Activated naive CD4-positive, alpha-beta T cell (primary cell): ENCODE measurements at places on chromosomes 16 and 17.

GRCh38 chr17:14744761-14745473 lies 444.0 kb downstream of the HS3ST3B1 start:
- no peak for DNase-seq

DNA sequence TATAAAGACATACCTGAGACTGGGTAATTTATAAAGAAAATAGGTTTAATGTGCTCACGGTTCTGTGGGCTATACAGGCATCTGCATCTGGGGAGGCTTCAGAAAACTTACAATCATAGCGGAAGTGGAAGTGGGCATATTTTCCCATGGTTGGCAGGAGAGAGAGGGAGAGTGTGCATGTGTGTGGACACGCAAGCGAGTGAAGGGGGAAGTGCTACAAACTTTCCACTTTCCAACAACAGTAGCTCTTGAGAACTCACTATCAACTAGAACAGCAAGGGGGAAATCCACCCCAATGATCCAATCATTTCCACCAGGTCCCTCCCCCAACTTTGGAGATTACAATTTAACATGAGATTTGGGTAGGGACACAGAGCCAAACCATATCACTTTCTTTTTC lies 11.1 kb downstream of the TAOK1 start:
- DNase-seq = no peak

DNA sequence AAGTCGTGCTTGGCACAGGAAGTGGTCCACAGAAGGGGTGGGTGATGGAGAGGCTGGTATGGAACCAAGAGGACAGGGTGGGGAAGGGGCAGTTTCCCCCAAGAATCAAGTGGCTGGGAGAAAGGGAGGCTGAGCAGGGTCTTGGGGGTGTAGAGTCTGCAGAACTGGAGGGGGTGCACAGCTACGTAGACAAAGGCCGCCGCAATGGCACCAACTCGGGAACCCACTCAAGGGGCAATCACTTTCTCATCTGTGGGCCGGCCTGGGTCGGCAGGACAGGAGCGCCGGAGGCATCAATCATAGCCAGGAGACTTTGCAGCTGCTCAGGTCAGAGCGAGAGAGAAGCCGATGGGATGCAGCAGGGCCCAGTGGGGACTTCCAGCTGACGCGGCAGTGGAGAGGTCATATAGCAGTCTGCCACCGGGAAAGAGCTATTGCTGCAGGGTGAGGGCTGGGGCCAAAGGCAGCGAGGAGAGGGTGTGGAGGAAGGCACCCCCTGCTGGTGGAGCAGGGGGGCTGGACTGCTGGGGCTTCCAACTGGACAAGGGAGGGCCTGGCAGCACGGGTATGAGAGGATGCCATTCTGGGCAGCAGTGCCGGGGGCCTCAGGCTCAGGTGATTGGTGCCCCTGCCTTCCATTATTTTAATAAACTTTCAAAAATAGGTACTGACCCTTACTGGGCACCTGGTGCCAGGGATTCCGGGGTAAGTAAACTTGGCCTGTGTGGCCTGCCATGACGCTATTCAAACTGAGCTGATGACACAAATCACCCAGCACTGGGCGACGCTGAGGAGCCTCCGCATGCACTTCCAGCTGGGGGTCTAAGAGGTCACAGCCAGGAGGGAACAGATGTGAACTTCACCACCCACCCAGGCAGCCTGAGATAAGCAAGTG lies 52.5 kb upstream of the MTSS2 start:
- no peak for DNase-seq

DNA sequence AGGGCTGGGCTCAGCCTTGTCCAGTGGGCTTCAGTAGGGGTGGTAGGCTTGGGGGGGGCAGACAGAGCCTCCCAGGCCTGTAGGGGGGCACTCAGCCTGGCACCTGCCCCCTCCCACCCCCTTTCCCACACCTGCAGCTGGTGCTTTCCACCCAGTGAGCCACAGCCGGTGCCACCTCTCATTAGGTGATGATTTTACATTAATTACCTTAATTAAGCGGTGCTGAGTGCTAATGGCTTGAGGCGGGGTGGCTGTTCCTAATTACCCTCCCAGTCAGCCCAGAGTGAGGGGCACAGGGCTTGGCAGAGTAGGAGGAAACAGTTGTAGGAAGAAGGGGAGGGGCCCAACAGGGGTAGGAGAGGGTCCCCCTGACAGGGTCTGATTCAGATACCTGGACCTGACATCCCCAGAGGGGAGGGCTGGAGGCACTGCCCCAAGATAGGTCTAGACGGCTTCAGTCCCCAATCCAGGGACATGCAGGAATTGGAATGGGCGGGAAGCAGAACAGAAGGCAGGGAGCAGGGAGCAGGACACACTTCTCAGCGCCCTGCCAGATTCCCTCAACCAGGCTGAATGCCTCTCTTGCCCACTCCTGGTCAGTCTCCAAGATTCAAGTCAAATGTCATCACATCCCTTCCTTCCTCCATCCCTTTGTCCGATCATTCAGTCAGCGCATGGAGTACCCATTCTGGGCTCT lies 26.5 kb upstream of the PHF12 start:
- no peak for DNase-seq

- DNase-seq = no peak
These were observed 10.6 kb downstream of the CES2 start for GRCh38 chr16:66945939-66946338.

DNA sequence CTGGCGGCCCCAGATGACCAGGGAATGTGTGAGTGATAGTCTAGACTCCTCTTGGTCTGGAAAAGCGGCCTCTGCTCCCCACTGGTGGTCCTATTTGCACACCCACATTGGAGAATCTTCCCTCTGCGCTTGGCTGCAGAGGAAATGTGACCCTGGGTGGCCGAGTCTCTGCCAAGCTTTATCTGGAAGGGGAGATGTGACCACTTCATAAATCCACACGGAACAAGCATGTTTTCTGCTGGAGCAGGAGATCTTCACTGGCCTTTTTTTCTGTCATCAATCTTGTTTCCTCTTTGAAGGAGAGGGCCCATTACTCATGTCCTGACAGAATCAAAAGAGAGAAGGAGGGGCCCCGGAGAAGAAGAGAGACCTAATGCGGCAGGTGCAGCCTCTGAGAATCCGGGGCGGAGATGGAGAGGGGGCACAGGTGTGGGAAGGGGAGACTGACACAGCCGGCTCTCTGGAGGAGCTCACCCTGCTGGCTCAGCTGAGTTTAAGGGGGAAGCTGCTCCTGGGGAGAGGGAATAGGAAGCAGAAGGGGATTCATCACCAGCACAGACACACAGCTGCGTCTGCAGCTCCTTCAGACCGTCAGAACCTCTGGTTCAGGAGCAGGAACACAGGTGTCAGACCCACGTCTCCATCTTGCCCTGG lies 116.3 kb downstream of the SOX9 start:
- no peak for DNase-seq

- DNase-seq = no peak
These were observed 6.0 kb upstream of the CDR2L start for GRCh38 chr17:74981318-74981978.

- no peak for DNase-seq
These were observed 37.6 kb downstream of the PGS1 start for GRCh38 chr17:78415821-78416711.
